CD4-positive, alpha-beta memory T cell (primary cell): ENCODE measurements at places on chromosomes 11 and 22. TPM values are rescaled to one million over a fixed set of nuclear protein-coding genes. Genes with fewer than 3 reads are reported as not detected.

- H3K36me3 ChIP-seq: no peaks in the 10 kb centered on the region
- no peak overlapping the region for H3K27ac ChIP-seq
- no peaks in the 10 kb centered on the region for H3K27me3 ChIP-seq
- DNase-seq: no peak
- H3K4me1 ChIP-seq: no peaks in the 10 kb centered on the region
Measured at GRCh38 chr11:61630089-61630488, 49.2 kb upstream of the SYT7 start.

DNA sequence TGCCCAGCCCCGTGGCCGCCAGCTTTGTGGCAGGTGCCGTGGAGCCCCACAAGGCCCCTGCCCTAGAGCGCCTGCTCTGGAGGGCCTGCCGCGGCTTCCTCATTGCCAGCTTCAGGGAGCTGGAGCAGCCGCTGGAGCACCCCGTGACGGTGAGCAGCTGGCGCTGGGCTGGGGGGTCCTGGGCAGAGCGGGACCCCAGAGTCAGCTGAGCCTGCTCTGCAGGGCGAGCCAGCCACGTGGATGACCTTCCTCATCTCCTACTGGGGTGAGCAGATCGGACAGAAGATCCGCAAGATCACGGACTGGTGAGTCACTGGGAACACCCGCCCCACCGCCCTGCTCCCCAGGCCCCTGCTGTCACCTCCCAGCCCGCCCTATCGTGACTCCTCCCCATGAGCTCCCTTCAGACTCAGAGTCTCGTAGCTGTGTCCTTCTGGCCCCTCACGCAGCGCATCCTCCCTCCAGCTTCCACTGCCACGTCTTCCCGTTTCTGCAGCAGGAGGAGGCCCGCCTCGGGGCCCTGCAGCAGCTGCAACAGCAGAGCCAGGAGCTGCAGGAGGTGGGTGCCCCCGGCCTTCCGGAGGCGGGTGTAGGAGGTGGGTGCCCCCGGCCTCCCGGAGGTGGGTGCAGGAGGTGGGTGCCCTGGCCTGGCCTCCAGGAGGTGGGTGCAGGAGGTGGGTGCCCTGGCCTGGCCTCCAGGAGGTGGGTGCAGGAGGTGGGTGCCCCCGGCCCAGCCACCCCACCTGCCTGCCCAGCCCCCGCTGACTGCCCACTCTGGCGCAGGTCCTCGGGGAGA lies 4.7 kb downstream of the TCIRG1 start:
- H3K27me3 ChIP-seq: no peaks in the 10 kb centered on the region
- H3K4me1 ChIP-seq: peaks cover 16% of the 10 kb centered on the region
- peaks cover 16% of the 10 kb centered on the region for H3K36me3 ChIP-seq
- no peak overlapping the region for H3K4me3 ChIP-seq
- no peak overlapping the region for H3K27ac ChIP-seq

POTEH gene
- total RNA-seq: not detected

- H3K27me3 ChIP-seq: no peaks in the 10 kb centered on the region
- DNase-seq: no peak
- H3K4me3 ChIP-seq: no peak overlapping the region
- H3K4me1 ChIP-seq: no peaks in the 10 kb centered on the region
Measured at GRCh38 chr11:78542007-78542406, 32.7 kb downstream of the NARS2 start.

- H3K4me3 ChIP-seq: no peak overlapping the region
- H3K27me3 ChIP-seq: no peaks in the 10 kb centered on the region
- H3K36me3 ChIP-seq: peaks cover 23% of the 10 kb centered on the region
- no peak overlapping the region for H3K27ac ChIP-seq
- no peak for DNase-seq
Measured at GRCh38 chr11:68890490-68891231, 13.0 kb downstream of the MRPL21 start.

GRCh38 chr11:117084992-117085391 lies 13.2 kb downstream of the SIK3 start:
- H3K4me1 ChIP-seq: peaks cover 43% of the 10 kb centered on the region
- H3K27ac ChIP-seq: no peak overlapping the region
- DNase-seq: no peak

- H3K27me3 ChIP-seq: no peaks in the 10 kb centered on the region
- H3K4me1 ChIP-seq: no peaks in the 10 kb centered on the region
- no peaks in the 10 kb centered on the region for H3K36me3 ChIP-seq
Measured at GRCh38 chr11:121890377-121890776, 225.6 kb downstream of the BLID start.

DNA sequence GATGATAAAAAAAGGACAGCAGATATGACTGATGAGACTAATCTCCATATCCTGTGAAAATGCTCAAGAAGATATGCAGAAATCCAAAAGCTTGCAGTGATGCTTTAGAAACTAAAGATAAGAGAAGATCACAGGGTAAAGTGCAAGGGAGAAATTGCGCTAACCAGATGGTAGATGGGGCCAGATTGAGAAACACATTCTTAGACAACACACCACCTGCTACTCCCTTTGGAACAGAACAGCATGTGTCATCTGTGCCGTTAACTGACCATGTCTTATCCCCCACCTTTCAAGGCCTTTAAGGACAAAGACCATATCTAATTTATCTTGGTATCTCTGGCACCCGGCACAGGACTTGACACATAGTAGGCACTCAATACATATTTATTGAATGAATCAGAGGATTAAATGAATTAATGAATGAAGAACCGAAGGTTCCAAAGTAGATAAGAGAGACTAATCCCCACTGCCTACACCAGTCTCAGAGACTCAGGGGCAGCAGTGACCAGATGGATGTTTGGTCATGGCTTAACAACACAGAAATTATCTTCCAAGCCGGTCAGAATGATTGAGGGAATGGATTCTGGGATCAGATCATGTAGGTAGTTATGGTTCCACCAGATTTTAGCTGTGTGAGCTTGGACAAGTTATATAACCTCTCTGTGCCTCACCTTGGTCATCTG lies 12.3 kb upstream of the P2RY2 start:
- DNase-seq: no peak
- no peaks in the 10 kb centered on the region for H3K4me1 ChIP-seq
- no peak overlapping the region for H3K4me3 ChIP-seq
- no peaks in the 10 kb centered on the region for H3K36me3 ChIP-seq

- no peak overlapping the region for H3K27ac ChIP-seq
- H3K4me1 ChIP-seq: peaks cover 6% of the 10 kb centered on the region
- no peaks in the 10 kb centered on the region for H3K36me3 ChIP-seq
- DNase-seq: no peak
- H3K4me3 ChIP-seq: no peak overlapping the region
Measured at GRCh38 chr11:34175284-34176019, 70.0 kb downstream of the NAT10 start.

GRCh38 chr11:19891022-19891421 lies 178.4 kb downstream of the NAV2 start:
- no peak overlapping the region for H3K4me3 ChIP-seq
- no peaks in the 10 kb centered on the region for H3K4me1 ChIP-seq
- H3K27ac ChIP-seq: no peak overlapping the region
- no peaks in the 10 kb centered on the region for H3K36me3 ChIP-seq
